Heart right ventricle (tissue), 16 donors: ENCODE measurements at places on chromosomes 6 and 20. TPM values are rescaled to one million over a fixed set of nuclear protein-coding genes. Genes with fewer than 3 reads are reported as not detected.
A peak's percentile ranks its signal among the peaks of the same experiment; 100 is the strongest.

The FAM83C gene
- not detected for polyA plus RNA-seq

The ACTL10 gene
- polyA plus RNA-seq, result 1.2 TPM

The VNN1 gene
- polyA plus RNA-seq, result 0.23 TPM

The SLC12A5 gene
- polyA plus RNA-seq, result not detected

The MAP7 gene
- polyA plus RNA-seq, result 1.2 TPM

The CTAGE9 gene
- polyA plus RNA-seq, result not detected

The RSPH9 gene
- polyA plus RNA-seq, result 0.44 TPM

The CFB gene
- 15.8 TPM for polyA plus RNA-seq

The PRDM1 gene
- polyA plus RNA-seq, result 0.32 TPM

The CDH4 gene
- polyA plus RNA-seq, result not detected

The HLA-DRB5 gene
- polyA plus RNA-seq, result 3.0 TPM

The FAM217B gene
- polyA plus RNA-seq, result 8.3 TPM

The RNF144B gene
- 8.3 TPM for polyA plus RNA-seq

- DNase-seq, result no peak
Observed at GRCh38 chr6:121201105-121201504, 133.2 kb downstream of the TBC1D32 start.

DNA sequence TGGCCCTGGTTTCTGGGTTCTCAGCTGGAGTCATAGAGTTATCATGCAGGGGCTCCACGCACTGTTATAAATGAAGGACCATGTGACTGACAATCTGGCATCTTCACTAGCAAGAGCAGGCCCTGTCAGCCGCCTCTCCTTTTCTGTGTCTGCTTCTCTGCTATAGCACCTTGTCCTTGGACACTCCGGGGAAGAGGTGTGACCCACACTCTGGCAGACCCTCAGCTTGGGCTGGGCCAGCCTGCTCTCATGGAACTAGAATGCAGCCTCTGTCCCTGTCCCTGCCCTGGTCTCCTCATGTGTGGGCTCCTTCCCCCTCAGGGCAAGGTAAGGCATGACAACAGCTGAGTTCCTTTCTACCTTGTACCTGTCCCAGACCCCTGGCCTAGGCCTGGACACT, 10.9 kb upstream of the FANCE start:
- no peak for DNase-seq

DNA sequence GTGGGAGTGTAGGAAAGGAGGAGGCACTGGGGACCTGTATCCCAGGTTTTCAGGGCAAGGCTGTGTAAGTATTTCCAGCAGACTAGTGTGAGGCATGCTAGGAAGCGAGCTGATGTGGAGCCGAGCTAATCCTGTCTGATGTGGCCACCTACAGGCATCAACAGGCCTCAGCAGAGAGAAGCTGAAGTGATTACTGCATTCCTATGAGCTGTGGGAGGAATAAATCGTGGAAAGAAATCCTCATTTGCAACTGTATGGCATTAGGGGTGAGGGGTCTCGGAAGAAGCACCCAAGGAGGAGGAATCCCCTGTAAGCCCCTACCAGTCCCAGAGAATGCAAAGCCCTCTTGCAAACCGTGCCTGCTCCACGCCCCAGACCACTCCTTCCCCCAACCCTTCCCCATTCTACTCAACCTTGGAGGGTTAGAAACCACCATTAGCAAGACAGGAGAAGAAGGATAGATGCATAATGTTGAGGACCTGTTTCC, 41.6 kb downstream of the C6orf15 start:
- no peak for DNase-seq

DNA sequence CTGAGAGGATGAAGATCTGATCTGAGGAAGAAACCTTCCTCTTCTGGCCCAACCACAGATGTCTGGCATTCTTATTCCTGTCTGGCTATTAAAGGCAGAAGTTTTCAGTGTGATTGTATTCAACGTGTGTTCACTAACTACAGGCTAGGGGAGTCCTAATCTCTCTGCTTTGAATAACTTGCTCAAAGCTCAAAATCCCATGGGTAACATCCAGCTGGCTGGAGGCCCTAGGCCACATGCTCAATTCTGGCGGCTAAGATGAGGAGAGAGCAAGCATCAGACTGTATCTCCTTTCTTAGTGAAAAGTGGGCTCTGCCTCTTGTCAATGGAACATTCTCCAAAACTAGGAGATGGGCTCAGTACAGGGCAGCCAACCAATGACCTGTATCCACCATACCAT, 478.0 kb downstream of the KIF16B start:
- DNase-seq, result no peak

DNA sequence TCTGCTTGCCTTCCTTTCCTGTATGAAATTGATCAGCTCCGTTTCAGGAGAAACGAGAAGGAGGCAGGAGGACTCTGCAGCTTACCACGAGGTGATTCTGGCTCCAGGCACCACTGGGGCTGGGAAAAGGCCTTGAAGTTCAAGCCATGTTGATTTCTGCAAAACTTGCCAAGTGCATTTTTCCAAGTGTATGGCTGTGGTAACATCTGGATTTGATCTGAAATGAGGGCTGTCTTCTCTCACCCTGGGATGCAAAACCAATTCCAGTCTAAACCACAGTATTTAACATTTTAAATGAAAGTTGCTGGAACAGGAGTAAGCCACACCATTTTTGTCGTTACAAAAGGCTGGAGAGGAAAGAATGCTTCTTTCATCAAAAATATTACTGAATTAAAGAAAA, 36.1 kb upstream of the FAM210B start:
- DNase-seq, result no peak

- DNase-seq, result no peak
Observed at GRCh38 chr6:74510878-74511277, 695.0 kb downstream of the COL12A1 start.

- no peak for DNase-seq
Observed at GRCh38 chr6:124190256-124190655, 386.6 kb downstream of the NKAIN2 start.

DNA sequence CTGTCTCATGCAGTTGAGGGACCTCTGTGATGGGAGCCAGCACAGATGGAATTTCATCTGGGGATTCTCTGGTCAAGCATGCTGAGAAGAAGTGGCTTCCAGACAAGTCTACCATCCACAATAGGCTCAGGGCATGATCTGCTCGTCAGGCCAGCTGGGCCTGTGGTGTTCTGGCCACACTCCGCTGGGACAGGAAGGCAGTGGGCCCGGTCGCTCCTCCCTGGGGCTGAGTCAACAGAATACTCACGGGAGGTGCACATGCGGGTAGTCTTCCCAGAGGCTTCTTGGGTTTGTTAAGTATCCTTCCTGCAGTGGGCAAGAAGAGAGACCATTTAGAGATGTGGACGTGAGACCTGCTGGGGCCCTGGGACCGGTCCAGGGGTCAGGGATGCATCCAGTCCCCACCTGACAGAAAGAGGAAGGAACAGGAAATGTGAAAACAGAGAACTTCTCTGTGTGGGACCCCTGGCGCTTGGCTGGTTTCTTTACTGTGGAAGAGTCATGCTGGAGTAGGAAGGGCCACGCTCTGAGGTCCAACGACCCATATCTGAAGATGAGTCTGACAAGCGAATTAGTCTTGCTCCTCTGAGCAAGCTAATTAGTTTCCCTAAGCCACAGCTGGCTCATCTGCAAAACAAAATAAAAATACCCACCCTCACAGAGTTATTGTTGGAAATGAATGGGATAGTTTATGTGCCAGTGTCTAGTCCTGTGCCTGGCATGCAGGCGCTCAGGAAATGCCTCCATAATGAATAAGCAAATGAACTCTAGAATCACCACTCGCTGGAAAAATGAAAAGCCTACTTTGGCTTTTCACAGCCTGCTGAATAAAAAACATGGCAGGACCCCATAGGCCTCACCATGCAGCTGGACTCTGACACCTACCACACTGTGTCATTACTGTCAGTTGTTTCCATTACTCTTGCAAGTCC, 67.3 kb downstream of the TRAM2 start:
- DNase-seq, result no peak

GRCh38 chr20:34708621-34709043, 4.5 kb downstream of the TP53INP2 start:
- peak; percentile 61 for DNase-seq

DNA sequence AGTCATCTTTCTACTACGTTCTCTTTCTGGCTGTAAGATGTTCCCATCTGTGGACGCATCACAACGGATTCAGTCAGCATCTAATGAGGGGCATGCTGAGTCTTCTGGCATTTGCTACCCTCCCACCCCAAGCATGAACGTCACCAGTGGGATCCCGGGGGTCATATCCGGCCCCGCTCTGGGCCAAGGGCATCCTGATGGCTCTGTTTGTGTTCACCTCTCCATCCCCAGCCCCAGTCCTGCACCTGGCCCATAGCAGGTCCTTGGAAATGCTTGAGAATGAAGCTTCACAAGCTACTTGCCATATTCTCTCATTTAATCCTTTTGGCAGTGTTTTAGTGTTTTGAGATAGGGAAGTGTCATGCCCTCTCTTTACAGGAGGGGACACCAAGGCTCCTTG, 14.9 kb downstream of the APCDD1L start:
- DNase-seq, result no peak

- no peak for DNase-seq
Observed at GRCh38 chr6:105269390-105269789, 89.6 kb upstream of the POPDC3 start.

- DNase-seq, result no peak
Observed at GRCh38 chr6:116215414-116215813, 38.5 kb downstream of the TSPYL4 start.

GRCh38 chr6:8539453-8539852, 104.1 kb upstream of the SLC35B3 start:
- no peak for DNase-seq

DNA sequence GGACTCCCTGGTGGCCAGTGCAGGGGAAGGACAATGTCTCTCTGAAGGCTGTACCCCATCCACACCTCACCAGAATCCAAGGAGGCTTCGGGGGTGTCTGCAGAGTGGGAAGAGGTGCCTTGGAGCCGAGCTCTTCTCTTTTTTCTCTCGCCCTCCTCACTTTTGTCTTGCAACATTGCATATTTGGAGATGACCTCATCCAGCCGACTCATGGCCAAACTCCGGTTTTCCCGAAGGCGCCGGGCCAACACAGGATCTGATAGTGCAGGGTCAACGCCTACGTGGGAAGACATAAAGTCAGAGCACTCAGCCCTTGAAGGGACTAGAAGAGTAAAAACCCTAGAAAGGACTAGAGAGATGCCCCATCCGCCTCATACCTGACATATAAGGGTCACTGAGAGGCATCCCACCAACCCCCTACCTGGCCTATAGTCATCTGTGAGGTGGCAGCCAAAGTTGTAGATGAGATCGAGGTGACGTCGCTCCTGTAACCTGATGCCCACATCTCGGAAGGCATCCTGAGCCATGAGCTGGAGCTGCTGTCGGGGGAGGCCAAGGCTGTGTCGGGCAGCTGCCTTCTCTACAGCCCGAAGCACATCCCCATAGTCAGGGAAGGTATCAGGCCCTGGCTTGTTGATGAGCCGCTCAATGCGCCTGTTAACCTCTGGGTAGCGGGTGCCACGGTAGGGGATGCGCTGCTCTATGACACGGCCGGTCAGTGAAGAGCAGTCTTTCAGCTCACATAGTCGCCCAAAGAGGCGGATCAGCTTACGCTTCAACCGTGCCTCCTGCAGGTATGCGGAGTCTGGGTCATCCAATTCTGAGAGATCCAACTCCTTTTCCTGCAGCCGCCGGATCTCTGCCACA, 3.0 kb upstream of the ZBTB22 start:
- peak; percentile 69 for DNase-seq

GRCh38 chr6:127918506-127919427, 17.9 kb upstream of the THEMIS start:
- DNase-seq, result no peak

DNA sequence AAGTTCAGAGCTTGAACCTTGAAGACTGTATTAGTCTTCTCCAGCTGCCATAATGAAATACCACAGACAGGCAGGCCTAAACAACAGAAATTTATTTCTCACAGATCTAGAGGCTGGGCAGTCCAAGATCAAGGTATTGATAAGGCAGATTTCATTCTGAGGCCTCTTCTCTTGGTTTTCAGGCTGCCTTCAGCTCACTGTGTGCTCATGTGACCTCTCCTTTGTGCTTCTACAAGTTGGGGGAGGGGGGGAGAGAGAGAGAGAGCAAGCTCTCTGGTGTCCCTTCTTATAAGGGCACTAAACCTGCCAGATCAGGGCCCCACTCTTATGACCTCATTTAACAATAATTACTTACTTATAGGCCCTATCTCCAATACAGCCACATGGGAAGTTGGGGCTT, 102.6 kb upstream of the RSPO3 start:
- DNase-seq, result no peak

- no peak for DNase-seq
Observed at GRCh38 chr6:127515234-127515793, 3.8 kb downstream of the MTCL3 start.

GRCh38 chr20:958936-959815, 42.9 kb downstream of the RSPO4 start:
- DNase-seq, result no peak

GRCh38 chr6:170174771-170175643, 115.9 kb downstream of the DLL1 start:
- DNase-seq, result no peak

- DNase-seq, result no peak
Observed at GRCh38 chr6:166492092-166492741, 94.3 kb downstream of the RAMACL start.

DNA sequence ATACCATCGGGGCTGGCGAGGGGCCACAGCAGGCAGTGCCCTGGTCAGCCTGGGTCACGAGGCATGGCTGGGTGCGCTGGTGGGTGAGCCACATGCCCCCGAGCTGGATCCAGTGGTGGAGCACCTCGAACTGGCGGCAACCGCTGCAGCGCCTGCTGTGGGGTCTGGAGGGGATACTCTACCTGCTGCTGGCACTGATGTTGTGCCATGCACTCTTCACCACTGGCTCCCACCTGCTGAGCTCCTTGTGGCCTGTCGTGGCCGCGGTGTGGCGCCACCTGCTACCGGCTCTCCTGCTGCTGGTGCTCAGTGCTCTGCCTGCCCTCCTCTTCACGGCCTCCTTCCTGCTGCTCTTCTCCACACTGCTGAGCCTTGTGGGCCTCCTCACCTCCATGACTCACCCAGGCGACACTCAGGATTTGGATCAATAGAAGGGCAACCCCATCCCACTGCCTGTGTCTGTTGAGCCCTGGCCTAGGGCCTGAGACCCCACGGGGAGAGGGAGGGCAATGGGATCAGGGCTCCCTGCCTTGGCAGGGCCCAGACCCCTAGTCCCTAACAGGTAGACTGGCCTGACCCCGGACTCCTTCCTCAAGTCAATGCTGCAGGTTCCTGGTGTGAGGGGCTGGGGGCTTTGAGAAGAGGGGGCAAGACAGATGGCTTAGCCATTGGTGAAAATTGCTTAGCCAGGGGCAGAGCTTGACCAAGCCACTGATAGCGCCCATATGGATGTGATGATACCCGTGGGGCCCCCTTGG, 598 bp downstream of the TMEM239 start:
- no peak for DNase-seq

GRCh38 chr6:74764486-74764885, 441.4 kb downstream of the COL12A1 start:
- DNase-seq, result no peak
